Kidney capillary endothelial cell (primary cell): ENCODE measurements at places on chromosomes 2 and 18.

DNA sequence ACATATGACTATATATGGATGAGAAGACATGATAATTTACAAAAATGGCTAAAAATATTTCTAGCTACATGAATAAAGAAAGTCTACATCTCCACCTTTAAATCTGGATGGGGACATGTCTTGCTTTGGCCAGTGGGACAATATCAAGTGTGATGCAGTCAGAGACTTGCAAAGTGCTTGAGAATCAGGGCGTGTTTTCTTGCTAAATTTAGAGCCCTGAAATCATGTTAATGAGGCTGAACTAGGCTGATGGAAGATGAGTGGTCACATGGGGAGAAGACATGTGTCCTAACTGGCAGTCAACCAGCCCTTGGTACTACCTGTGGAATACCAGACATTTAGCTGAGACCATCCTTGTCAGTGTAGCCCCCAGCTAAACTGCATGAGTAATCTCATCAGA is 278.5 kb upstream of the RGPD4 start:
- no peak for DNase-seq

DNA sequence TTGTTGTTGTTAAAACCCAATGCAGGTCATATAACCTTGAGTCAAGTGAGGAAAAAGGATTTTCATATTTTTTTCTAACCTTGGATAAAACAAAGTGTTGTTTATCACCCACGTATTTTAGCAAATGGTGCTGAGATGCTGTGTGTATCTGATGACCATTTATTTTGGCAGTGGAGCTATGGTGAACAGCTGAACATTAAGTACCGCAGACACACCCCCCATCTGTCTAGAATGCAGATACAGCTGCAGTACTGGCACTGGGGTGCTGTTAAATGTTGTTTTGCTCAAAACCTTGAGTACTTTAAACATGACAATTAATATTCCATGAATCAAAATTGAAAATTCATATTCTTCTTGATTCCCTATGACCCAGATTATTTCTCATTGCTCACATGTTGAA is 773.3 kb upstream of the SLC39A10 start:
- no peak for DNase-seq

DNA sequence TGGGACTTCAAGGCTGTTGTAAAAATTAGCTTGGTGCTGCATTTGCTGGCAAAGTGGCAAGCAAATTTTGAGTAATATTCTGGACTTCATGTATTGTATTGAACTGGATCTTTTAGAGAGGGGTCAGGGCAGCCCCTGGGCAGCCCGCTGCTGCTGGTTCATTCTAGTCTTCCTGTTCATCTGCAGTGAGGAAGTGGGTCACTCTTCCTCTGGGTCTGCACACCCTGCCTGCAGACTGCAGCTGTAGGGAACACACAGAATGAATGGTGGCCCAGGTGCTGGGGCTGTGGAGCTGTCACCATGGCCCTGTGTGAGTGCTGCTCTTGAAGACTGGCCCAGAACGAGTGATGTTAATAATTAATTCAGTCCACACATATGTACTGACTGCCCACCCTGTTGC is 9.4 kb downstream of the SH3RF3 start:
- DNase-seq = peak; percentile 31

DNA sequence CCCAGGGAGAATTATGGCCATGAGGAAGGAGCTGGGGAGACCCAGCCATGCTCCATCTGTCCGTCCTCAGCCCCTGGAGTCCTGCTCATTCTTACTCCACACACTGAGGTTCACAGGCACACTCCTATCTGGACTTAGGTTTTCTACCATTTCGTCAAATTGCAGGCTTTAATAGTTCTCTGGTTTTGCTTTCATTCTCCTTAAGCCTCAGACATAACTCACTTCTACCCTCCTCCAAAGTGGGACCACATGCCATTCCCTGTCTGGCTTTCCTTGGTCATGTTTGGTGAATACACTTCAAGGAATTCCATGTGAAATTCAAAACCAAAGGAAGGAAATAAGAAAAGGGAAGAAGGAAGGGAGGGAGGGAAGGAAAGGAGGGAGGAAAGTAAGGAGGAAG is 115.7 kb downstream of the CMPK2 start:
- DNase-seq = no peak

DNA sequence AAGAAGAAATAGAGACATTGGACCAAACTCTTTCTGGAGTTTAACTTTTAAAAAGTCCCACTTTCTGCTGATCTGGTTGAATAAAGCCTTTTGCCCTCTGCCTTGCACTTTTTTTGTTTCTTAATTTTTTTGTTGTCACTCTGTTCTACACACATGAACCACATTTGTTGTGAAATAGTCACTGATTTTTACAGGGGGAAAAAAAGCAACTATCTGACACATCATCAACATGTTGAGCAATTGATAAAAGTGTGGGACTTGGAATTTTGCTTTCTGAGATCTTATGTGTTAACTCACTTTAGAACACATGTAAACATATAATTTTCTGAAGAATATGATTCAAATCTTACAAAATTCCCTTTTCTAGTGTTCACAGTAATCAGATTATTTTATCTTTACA is 414.8 kb upstream of the FIGN start:
- DNase-seq = no peak

GRCh38 chr2:197010200-197011020 is 83.9 kb upstream of the PGAP1 start:
- DNase-seq = no peak

GRCh38 chr2:224850081-224850480 is 133.9 kb upstream of the CCDC195 start:
- no peak for DNase-seq

DNA sequence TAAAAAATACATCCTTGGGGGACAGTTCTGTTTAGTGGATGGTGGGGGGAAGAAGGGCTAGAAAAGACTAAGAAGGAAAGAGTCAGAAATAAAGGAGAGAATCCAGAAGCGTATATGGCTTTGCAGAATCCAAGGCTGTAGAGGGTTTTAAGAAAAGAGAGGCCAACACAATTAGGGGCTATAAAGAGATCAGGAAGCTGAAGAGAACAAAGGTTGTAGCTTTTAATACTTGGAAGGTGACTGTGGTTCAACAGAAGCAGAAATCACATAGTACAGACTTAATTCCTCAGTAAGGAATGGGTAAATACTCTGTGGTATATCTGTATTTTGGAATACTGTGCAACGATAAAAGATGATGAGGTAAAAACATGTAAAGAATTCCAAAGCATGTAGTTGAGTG is 286.4 kb downstream of the AGPS start:
- DNase-seq = no peak

DNA sequence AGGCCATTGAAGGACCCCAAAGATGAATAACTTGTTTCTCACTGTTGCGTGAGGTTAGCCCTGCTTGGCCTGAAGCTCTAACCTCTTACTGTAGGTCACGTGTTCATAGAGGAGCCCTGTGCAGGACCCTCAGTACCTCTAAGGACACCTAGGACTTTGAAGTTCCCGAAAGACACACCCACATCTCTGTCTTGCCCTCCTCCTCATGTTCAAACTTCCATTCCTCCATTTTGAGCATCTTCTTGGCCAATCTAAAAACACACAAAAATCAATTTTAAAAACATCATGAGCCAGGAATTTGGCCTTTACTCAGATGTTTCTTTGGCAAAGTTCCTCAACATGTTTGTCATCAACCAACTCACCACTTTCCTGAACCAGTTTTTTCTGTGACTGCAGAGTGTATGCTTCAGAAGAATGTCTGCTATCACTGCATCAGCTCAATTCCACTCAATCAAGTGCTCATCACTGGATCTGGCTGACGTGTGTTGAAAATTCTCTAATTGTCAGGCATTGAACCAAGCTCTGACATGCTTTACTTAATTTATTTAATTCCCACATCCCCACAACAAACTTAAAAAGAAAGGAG is 101.6 kb downstream of the AP1S3 start:
- DNase-seq = peak; percentile 54

DNA sequence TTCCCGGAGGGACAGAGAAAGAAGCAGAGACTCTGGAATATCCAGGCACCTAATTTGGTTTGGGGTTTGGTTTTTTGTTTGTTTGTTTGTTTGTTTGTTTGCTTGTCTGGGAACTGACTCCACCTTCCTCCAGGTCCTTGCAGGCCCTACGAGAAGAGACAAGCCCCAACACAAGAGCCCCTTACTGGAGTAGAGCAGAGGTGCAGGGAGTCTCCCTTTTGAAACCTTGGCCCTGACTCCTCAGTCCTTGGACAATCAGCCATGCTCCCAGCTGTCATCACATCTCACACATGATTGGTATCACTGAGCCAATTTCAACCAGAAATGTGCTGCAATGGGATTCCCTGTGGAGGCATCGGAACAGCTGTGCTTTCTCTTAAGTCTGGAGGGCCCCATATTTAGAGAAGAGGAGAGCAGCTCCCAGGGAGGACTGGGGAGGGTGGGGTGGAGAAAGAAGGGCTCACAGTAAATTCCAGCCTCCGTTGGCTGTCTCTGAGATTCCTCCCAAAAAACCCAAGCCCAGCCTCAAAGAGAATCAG is 279.9 kb upstream of the NCKAP5 start:
- DNase-seq = no peak

DNA sequence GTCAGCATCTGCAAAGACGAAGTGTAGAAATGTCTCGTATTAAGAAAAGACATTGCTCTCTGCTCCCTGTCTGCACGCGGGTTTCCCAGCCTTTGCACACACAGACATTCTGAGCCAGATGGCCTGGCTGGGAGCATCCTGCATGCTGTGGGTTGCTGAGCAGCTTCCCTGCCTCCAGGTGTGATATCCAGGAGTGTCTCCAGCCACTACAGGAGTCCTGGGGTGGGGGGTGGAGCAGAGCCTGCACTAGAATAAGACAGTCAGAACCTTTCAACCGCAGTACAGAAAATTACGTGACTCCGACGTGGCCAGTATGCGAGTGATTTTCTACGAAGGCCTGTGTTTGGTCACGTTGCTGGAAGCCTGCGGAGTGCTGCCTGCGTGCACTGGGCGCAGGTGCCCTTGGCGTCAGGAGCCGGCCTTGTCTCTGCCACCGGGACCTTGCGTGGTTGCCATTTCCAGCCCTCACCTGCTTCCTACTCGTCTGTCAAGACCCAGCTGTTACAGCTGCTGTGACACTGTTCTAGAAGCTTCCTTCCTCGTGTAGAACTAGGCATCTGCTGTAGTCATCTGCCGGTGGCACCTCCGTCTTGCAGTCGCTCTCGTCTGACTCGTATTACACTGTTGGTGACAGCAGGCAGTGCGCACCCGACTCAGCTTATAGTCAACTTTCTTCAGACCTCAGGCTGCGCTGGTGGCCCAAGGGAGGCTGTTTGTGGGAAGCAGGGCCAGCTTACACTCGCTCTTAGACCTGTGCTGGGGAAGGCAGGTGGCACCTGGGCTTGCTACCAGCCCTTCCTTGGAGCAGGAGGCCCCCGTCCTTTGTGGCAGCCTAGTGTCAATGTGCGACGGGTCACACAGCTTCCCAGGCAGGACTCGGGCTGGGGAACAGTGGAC is 11.2 kb downstream of the CTDP1 start:
- DNase-seq = no peak

GRCh38 chr2:206535260-206535986 is 92.1 kb downstream of the ADAM23 start:
- DNase-seq = no peak

- DNase-seq = no peak
Measured at GRCh38 chr2:220336771-220337170, 709.3 kb downstream of the SLC4A3 start.

- no peak for DNase-seq
Measured at GRCh38 chr2:118925476-118925875, 16.5 kb upstream of the MARCO start.

DNA sequence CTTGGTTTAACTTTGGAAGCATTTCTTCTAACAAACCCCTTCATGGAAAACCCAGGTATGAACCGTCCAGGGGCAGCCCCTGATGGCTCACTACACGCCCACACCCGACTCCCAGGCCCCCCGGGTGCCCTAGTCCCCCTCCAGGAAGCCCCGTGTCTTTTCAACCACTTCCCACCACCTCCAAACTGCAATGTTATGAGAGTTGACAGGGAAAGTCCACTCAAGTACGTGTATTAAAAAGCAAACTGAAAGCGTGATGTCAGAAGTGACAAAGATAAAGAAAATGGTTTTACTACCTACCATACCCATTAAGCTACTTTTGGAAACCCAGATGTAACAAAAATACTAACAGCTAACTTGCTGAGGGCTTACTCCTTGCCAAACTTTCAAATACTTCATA is 51.5 kb downstream of the L3MBTL4 start:
- no peak for DNase-seq

- no peak for DNase-seq
Measured at GRCh38 chr2:33589444-33589843, 9.7 kb downstream of the FAM98A start.

- DNase-seq = no peak
Measured at GRCh38 chr2:224894356-224894755, 147.9 kb downstream of the DOCK10 start.

DNA sequence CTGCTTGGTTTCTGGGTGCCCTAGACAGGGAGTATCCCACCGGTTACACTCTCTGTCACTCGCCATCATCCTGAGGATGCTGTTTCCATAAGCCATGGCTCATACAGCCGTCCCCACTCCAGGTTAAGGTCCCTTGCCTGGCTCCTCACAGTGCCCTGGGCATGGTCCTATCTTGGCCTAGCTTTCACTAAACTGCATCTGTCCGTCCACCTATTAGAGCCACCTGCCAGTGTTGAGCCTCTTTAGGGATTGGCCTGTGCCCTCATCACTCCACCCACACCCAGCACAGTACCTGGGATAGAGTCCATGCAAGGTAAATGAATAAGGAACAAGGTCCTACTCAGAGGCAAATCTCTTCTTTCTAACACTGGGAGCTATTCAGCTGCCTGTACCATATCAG is 320.1 kb downstream of the GBX2 start:
- no peak for DNase-seq
